Stimulated activated CD4-positive, alpha-beta T cell treated with anti-CD3 and anti-CD28 coated beads, Interleukin-1b, Interleukin-23, amount 100 ng/mL, for 48 hours (primary cell): ENCODE measurements at places on chromosomes 3 and 15.

- DNase-seq, result no peak
These were observed 101.7 kb upstream of the MANF start for GRCh38 chr3:51283421-51283820.

- DNase-seq, result no peak
These were observed 135.2 kb downstream of the TMCC1 start for GRCh38 chr3:129758306-129758705.

- DNase-seq, result no peak
These were observed 87.0 kb downstream of the ANP32A start for GRCh38 chr15:68733666-68734065.

GRCh38 chr15:66751579-66751978 lies 49.5 kb downstream of the SMAD6 start:
- DNase-seq, result no peak

DNA sequence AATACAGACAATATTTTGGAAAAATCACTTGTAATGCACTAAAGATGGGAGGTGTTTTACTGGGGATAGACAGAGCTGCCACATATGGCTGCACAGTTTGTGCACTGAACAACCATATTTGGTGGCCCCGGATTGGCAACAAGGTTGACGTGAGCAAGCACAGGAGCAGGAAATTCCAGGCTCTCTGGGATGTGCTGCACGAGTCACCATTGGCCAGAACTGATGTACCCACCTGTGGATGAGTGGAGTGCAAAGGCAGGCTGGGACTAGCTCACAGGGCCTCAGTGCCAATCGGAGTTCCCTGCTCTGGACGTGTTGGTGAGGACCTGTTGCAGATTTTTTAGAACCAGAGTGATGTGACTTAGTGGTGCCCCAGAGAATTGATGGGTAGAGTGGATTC lies 42.0 kb upstream of the SCAANT1 start:
- no peak for DNase-seq

DNA sequence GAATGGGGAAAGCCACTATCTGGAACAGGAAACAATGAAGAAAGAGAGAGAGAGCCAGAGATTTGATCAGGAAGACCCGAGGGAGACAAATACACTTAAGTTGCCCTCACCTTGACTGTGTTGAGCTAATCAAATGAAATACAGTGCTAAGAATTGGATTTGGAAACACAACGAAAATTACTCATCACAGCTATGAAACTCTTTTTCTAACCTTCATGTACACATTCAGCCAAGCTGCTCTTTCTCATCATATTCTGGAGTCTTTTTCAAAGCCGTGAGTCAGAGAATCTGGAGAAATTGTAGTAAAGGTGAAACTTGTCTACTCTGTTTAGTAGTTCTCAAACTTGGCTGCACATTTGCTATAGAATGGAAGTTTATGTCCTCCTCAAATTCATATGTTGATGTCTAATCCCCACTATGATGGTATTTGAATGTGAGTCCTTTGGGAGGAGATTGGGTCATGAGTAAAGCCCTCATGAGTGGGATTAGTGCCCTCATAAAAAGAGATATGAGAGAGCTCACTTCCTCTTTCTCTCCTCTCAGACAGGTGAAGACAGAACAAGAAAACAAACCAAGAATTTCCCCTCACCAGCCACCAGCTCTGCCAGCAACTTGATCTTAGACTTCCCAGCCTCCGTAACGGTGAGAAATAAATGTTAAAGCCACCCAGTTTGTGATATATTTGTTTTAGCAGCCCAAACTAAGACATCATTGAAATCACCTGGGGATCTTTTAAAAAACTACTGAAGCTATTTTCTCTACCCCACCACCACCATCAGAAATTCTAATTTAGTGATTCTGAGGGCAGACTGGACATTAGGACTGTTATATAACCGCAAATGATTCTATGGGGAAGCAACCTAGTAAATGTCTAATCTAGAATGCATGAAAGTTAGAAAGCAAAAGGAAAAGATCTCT lies 143.6 kb upstream of the GRM7 start:
- no peak for DNase-seq

GRCh38 chr3:5568451-5568850 lies 380.9 kb downstream of the EDEM1 start:
- DNase-seq, result no peak

GRCh38 chr15:59436774-59437141 lies 1.2 kb upstream of the FAM81A start:
- no peak for DNase-seq

- no peak for DNase-seq
These were observed 9.8 kb upstream of the TXNRD3 start for GRCh38 chr3:126664591-126665214.

GRCh38 chr3:50166620-50167019 lies 11.5 kb downstream of the SEMA3F start:
- no peak for DNase-seq

- peak; percentile 34 for DNase-seq
These were observed 8.7 kb downstream of the DAZL start for GRCh38 chr3:16596352-16597032.

DNA sequence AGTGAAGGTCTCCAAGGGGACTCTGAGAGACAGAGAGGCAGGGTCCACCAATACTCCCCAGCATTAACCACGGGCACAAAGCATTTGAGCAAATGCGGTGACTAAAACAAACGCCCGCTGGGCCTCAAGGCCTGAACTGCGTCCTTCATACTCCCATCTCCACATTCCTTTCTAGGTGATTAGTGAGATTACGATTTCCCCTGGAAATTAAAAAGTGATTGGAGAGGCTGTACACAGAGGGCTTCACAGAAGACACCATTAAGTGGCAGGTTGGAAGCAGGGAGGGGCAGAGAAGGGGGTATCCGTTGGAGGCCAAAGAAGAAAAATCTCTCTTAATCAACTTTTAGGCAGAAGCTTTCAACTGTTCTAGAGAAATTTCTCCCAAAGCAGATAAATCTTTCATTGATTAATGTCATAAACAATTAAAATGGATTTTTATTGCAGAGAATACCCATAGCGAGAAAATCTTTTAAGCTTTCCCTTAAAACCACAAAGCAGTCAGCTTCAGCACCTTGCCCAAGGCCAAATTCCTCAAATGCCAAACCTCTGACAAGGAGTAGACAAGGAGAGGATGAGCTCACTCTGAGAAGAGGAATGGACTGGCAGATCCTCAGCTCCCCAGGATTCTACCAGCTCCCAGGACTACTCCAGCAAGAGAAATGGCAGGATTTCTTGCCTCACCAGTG lies 38.2 kb downstream of the MB21D2 start:
- no peak for DNase-seq

DNA sequence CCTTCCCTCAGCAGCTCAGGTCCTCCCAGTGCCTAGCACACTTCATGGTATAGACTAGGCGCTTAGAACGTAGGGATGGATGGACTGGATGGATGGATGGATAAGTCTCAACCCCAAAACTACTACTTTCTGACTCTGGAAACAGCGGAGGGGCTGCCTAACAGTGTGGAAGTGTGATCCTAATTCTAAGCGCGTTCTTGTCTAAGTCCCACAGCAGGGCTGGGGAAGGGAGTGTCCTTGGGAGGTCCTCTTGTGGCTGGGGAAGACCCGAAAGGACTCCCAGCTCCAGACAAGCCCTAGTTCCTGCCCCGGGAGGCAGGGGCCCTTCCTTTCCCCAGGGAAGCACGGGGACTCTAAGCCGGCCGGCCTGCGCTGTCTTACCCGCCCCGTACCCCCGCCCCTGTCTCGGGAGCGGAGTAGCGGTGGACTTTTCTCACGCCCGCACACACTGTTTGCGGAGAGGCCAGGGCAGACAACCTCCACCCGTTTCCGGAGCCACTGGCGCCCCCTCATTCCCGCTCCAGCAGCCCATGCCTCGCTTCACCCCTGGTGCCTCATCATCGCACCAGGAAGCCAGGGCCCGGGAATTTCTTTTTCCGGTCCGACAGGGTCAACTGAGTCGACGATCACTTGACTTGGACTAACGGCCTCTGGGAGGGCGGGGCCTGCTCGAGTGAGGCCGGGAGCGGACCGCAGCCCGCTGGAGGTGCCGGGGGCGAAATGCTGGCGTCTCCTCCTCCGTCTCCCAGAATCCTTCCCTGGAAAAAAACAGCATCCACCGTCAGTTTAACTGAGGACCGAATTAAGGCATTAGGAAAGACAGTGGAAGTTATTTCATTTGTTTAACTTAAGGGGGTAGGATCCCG lies 133.3 kb downstream of the TBC1D2B start:
- DNase-seq, result peak; percentile 49

- DNase-seq, result no peak
These were observed 341.0 kb upstream of the UBE2E2 start for GRCh38 chr3:22862111-22862510.

- no peak for DNase-seq
These were observed 51.1 kb downstream of the PSMD6 start for GRCh38 chr3:63972196-63972595.

GRCh38 chr3:192171213-192171612 lies 556.1 kb downstream of the FGF12 start:
- DNase-seq, result no peak

- DNase-seq, result no peak
These were observed 23.7 kb downstream of the ESYT3 start for GRCh38 chr3:138457863-138458735.

- no peak for DNase-seq
These were observed 4.9 kb downstream of the CADPS start for GRCh38 chr3:62870321-62870720.

GRCh38 chr3:70409018-70409417 lies 96.6 kb upstream of the MDFIC2 start:
- DNase-seq, result no peak

GRCh38 chr3:35144011-35144410 lies 495.3 kb upstream of the ARPP21 start:
- DNase-seq, result no peak

GRCh38 chr3:53518495-53518981 lies 24.1 kb downstream of the CACNA1D start:
- no peak for DNase-seq

- no peak for DNase-seq
These were observed 195.4 kb downstream of the SUCLG2 start for GRCh38 chr3:67458896-67459530.

DNA sequence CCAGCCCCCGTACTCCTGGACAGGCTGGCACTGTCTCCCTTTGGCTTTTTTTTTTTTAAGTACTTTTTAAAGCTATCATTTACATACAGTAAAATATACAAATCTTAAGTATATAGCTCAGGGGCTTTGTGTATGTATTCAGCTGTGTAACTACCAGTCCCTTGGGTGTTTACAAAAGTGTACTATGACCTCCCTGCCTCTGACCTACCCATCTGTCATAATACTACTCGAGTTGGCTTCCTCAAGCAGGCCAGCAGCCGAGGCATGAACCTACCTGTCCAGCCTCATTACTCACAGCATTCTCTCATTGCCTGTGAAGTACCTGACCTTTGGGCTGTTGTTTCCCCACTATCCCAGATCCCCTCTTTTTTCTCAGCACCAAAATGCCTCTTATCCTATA lies 33.2 kb downstream of the ABHD2 start:
- DNase-seq, result no peak

DNA sequence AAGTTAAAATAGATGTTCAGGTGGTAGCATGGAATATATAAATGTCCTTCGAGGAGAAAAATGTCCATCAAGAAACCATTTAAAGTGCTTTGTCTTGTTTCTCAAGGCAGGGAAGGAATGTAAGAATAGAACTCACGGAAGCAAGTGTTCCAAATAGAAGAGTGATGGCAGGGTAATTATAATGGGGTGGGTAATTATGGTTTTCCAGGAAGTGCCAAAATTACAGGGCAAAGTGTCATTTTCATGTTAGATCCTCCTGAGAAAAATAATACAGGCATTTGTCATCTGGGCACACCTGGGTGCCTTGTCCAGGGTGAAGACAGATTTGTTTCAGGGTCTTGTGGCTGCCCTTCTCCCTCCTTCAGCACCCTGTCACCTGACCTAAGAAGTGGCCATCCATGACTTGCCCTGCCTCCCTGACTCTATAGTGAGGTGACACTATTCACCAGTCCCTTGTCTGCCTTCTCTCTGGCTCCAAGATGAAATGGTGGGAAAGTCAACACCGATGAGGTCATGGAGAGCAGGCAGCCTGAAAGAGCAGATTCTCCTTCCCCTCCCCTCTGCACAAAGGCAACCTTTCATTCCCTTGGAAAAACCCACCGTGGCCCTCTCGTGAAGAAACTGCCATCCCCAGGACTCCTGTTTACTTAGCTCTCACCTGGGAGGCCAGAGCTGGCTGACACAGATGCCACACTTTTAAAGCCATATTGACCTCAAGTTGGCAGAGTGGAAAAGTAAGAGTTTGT lies 45.1 kb upstream of the AMOTL2 start:
- DNase-seq, result no peak

GRCh38 chr3:132268956-132269355 lies 48.3 kb upstream of the ACP3 start:
- DNase-seq, result no peak

- DNase-seq, result no peak
These were observed 613.4 kb downstream of the FOXP1 start for GRCh38 chr3:70970171-70970570.

- peak; percentile 60 for DNase-seq
These were observed 36.8 kb downstream of the EHD4 start for GRCh38 chr15:41935566-41936020.

GRCh38 chr15:52797625-52798501 lies 7.7 kb upstream of the ONECUT1 start:
- DNase-seq, result no peak

DNA sequence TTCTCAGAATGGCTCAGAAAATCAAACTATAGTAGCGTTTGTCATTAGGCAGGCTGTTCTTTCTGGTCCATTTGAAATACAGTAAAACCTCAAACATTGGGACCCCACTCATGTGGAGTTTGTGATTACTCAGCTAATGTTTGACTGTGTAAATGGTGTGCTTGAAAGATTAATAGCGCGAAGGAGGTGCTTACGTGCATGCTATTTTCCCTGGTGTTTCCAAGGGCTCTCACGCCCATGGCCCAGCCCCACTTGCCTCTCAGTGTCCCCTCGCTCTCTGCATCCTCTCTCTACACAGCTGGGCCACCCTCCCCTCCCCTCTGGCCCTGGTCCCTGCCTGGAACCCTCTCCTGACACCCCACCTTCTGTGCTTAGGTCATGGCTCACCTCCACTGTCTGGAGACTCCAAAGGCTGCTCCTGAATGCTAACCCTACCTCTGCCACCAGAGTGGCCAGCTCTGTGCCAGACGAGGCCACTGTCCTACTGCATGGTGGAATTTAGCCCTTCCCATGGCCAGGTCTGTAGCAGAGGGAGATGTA lies 194.2 kb downstream of the PLCL2 start:
- DNase-seq, result no peak
